ENCODE measurements at places on chromosomes 7 and 10.

DNA sequence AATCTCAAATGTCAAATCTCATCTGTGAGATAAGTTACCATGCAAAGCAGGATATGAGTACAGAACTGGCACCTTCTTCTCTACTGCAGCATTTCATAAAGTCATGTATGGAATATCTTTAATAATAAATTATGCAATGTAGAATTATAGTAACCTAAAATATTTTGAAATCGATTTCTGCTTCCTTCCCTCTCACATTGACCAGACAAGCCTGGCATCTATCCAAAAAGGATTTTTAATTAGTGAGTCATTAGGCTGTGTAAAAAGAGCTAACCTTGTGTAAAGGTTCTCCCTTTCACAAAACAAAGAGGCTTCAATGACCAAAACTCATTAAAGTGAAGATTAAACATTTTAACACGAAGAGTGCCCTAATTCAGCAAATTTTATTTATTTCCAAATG is 48.8 kb upstream of the EXOC6 start:
- H3K27me3 ChIP-seq = no peaks in the 10 kb centered on the region
- H3K36me3 ChIP-seq = no peaks in the 10 kb centered on the region
- no peak overlapping the region for H3K4me3 ChIP-seq
- no peak for DNase-seq
- peaks cover 4% of the 10 kb centered on the region for H3K4me1 ChIP-seq
- H3K27ac ChIP-seq = no peak overlapping the region

DNA sequence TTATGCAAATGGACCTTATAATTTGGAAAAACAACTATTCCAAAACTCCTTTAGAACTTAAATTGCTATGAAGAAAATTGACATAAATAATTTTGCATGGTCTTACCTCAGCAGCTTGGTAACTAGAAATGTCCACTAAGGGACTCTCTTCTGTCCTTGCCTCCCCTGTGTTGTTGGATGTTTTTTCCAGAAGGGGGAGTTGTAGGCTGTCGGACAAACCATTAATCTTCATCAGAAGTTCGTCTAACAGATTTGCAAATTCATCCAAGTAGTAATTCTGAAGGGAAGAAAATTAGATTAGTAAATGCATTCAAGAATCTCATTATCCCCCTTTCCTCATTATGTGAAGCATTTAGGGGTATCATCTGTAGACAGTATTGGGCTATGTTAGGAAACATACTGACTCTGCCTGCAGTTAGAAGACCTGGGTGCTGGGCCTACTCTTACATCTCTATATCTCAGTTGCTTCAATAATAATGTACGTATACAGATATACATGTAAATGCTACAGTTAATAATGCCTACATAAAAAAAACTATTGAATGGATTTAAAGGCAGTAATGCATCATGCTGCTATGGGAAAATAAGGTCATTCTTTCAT is 155.6 kb downstream of the PKD1L1 start:
- H3K27ac ChIP-seq = no peak overlapping the region
- no peak overlapping the region for H3K4me3 ChIP-seq
- H3K27me3 ChIP-seq = no peaks in the 10 kb centered on the region
- H3K4me1 ChIP-seq = no peaks in the 10 kb centered on the region
- DNase-seq = no peak

GRCh38 chr10:79941585-79942210 is 7.2 kb downstream of the SFTPD start:
- no peak overlapping the region for H3K4me3 ChIP-seq
- no peak for DNase-seq
- H3K27me3 ChIP-seq = peaks cover 3% of the 10 kb centered on the region
- H3K27ac ChIP-seq = no peak overlapping the region

DNA sequence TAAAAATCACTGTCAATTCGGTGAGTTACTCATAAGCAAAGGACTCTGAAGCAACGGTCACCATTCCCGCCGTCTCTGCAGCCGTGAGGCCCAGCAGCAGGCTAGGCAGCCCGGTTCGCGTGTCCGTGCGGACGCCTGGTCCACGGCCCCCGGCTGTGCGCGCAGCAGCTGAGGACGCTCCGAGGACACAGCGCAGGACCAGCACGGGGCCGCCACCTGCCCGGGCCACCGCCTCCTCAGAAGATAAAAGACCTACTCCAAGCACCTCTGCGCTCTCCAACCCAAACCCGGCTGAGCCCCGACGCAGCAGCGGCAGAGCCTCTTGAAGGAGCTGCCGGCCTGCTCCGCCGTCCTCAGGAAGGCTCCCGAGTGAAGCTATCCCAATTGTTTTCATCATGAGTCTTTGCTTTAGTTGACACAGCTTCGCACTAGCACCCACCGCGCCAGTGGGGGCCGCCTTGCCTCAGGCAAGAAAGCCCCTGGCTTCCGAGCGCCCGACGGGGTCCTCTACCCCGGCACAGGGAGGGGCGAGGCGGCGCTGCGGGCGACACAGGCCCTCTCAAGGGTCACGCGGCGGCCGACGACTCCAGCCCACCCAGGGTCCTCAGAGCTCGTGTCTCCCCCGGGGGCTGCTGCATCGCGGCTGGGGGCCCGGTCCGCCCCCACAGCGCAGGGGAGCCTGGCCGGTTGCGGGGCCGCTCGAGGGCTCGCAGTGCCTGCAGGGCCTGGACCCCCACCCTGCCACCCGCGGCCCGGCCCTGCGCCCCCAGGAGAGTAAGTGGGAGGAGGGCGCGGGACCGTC is 16.9 kb upstream of the GPR146 start:
- H3K27ac ChIP-seq = no peak overlapping the region
- no peak for DNase-seq
- H3K27me3 ChIP-seq = no peaks in the 10 kb centered on the region
- H3K4me3 ChIP-seq = peak overlapping the region; percentile 48

DNA sequence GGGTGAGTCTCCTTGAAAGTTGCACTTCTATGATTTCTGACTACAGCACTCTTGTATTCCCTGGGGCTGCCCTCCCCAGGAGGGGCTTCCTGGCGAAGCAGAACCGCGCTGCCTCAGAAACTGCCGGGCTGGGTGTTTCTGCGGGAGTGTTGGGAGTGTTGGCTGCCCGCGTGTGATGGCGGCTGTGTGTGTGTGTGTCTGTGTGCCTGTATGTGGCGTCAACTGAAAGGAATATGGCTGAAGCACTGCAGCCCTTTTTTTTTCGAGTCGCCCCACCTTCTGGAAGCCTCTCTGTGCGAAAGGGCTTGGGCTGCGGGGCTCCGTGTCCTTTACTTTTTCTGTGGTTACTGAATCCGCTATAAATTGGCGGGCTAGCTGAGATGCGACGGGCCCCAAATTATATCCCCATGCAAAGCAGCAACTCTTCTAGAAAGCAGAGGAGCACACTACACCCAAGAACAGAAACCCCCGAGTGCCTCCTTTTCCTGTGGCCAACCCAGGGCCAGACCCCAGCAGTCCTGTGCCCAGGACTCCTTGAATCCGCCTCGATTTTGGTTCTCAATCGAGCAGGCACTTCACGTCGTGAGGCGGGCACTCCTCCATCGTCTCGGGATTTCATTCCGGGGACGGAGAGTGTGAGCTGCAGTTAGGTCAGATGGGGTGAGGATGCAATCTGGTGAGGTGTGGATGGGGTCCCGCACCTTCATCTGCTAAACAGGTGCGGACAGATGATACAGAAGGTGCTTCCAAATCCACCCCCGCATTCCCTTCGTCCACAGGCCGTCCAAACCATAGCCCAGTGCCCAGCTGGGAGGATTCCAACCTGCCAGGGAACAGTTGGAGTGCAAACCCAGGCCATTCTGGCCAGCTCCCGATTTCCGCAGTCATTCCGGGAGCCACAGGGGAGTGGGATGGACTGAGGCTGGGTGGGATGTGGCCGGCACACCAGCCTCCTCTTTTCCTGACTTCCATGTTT is 22.5 kb upstream of the ZNF273 start:
- peaks cover 16% of the 10 kb centered on the region for H3K36me3 ChIP-seq
- peaks cover 21% of the 10 kb centered on the region for H3K4me1 ChIP-seq

DNA sequence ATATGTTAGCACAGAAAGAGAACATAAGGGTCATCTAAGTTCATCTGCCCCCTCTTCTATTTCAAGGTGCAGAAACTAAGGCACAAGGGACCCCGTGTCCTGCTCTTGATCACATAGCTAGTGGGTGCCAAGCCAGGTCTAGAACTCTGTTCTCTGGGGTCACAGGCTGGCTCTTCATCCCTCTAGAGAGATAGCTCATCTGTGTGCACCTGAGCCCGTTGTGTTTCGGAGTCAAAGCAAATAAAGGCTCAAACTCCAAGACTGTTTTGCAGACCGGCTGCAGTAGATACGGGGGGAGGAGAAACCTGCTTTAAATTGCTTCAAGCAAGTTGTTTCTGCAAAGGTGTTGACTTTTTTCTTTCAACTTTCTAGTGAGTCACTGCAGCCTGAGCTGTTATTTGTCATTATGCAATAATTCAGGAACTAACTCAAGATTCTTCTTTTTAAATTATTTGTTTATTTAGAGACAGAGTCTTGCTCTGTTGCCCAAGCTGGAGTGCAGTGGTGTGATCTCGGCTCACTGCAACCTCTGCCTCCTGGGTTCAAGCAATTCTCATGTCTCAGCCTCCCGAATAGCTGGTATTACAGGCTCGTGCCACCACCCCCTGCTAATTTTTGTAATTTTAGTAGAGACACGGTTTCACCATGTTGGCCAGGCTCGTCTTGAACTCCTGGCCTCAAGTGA is 6.5 kb downstream of the BLVRA start:
- peak overlapping the region; percentile 10 for H3K4me3 ChIP-seq
- DNase-seq = no peak
- peaks cover 57% of the 10 kb centered on the region for H3K4me1 ChIP-seq
- no peak overlapping the region for H3K27ac ChIP-seq
- H3K27me3 ChIP-seq = no peaks in the 10 kb centered on the region

- DNase-seq = no peak
- no peaks in the 10 kb centered on the region for H3K4me1 ChIP-seq
- peaks cover 4% of the 10 kb centered on the region for H3K36me3 ChIP-seq
- H3K27ac ChIP-seq = no peak overlapping the region
Measured at GRCh38 chr7:153389261-153389660, 629.7 kb downstream of the ACTR3B start.

DNA sequence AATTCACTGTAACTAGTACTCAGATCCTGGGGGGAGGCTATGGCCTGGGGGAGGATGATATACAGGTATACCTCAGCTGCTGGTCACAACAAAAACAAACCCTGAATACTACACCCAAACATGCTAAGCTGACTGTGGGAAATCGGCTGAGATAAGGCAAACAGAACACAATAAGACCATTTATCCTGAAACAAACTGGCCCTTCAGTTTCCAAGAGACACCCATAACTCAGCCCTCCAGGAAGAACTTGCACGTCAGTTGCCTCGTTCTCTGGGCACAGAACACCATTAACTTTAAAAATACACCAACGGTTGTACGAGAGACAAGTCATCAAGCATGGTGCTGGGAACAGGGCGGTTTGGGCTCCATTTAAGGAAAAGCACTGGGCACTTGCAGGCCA is 24.1 kb upstream of the KCNMA1 start:
- DNase-seq = no peak
- peaks cover 4% of the 10 kb centered on the region for H3K36me3 ChIP-seq
- H3K4me3 ChIP-seq = no peak overlapping the region
- H3K4me1 ChIP-seq = no peaks in the 10 kb centered on the region
- H3K27me3 ChIP-seq = peaks cover 32% of the 10 kb centered on the region

- no peak overlapping the region for H3K4me3 ChIP-seq
- no peaks in the 10 kb centered on the region for H3K4me1 ChIP-seq
- no peaks in the 10 kb centered on the region for H3K36me3 ChIP-seq
- no peak for DNase-seq
- no peak overlapping the region for H3K27ac ChIP-seq
Measured at GRCh38 chr7:135917721-135918120, 59.4 kb downstream of the MTPN start.

GRCh38 chr10:90372451-90372850 is 485.4 kb downstream of the HTR7 start:
- no peak for DNase-seq
- no peaks in the 10 kb centered on the region for H3K4me1 ChIP-seq
- no peaks in the 10 kb centered on the region for H3K27me3 ChIP-seq
- H3K4me3 ChIP-seq = no peak overlapping the region
- H3K27ac ChIP-seq = no peak overlapping the region

DNA sequence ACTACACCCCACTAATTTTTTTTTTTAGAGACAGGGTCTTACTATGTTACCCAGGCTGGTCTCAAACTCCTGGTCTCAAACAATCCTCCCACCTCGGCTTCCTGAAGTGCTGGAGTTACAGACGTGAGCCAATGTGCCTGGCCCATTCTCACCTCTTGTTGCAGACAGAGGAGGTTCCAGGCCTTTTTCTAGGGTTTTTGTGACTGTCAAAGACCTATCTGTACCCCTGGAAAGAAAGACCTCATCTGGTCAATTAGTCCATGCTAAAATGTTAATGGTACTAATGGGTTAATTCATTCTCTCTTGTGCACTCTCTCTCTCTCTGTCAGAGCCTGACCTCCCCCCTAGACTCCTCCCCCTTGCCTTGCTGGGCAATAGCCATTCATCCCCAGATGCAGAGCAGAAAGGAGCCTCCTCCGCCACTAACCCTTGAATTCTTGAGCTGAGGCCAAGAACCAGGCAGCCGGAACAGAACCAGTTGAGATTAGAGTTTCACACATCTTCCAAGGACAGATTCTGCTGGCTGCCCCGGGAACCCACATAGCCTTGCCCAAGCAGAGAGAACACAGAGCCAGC is 209.7 kb downstream of the SKIDA1 start:
- no peaks in the 10 kb centered on the region for H3K27me3 ChIP-seq
- H3K4me1 ChIP-seq = no peaks in the 10 kb centered on the region
- H3K27ac ChIP-seq = no peak overlapping the region
- H3K4me3 ChIP-seq = no peak overlapping the region

DNA sequence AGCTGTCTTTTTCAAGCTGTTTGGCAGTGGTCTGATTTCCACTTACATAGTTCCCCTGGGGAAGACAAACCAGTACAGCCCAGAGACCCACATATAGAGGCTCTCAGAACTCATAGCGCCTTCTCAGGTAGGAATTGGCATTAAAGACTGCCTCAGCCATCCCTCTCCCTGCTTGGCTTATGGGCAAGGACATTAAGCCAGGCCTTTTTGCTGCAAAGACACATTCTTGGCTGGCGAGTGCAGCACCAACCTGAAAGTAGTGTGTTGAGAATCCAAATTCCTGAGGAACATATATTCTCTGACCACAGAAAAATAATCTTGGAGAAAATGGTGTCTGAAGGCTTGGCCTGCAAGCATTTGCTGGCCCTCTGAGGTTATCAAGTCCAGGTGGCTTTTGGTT is 39.2 kb upstream of the HPS1 start:
- no peak overlapping the region for H3K4me3 ChIP-seq
- no peaks in the 10 kb centered on the region for H3K4me1 ChIP-seq
- DNase-seq = no peak
- H3K27ac ChIP-seq = no peak overlapping the region
- H3K36me3 ChIP-seq = no peaks in the 10 kb centered on the region
- peaks cover 8% of the 10 kb centered on the region for H3K27me3 ChIP-seq

GRCh38 chr10:67250686-67251085 is 324.9 kb downstream of the LRRTM3 start:
- no peaks in the 10 kb centered on the region for H3K27me3 ChIP-seq
- no peaks in the 10 kb centered on the region for H3K36me3 ChIP-seq
- no peak overlapping the region for H3K4me3 ChIP-seq
- H3K27ac ChIP-seq = no peak overlapping the region
- H3K4me1 ChIP-seq = no peaks in the 10 kb centered on the region
